ENCODE measurements at places on chromosomes 1 and 21. TPM values are rescaled to one million over a fixed set of nuclear protein-coding genes. Genes with fewer than 3 reads are reported as not detected.

RORC gene
- not detected for polyA plus RNA-seq

ADAMTS5 gene
- polyA plus RNA-seq = 4.1 TPM

ERICH3 gene
- polyA plus RNA-seq = not detected

KMO gene
- 0.07 TPM for polyA plus RNA-seq

A3GALT2 gene
- not detected for polyA plus RNA-seq

FTCD gene
- polyA plus RNA-seq = not detected

TEX38 gene
- not detected for polyA plus RNA-seq

DDR2 gene
- 194 TPM for polyA plus RNA-seq

INSRR gene
- not detected for polyA plus RNA-seq

FCRLB gene
- polyA plus RNA-seq = 0.48 TPM

DUSP12 gene
- polyA plus RNA-seq = 34.9 TPM

Measured in AG04450 (cell line).